ENCODE measurements at places on chromosomes 12 and 14.

- no peak for DNase-seq
Observed at GRCh38 chr12:131092901-131093603, 139.3 kb downstream of the ADGRD1 start.

DNA sequence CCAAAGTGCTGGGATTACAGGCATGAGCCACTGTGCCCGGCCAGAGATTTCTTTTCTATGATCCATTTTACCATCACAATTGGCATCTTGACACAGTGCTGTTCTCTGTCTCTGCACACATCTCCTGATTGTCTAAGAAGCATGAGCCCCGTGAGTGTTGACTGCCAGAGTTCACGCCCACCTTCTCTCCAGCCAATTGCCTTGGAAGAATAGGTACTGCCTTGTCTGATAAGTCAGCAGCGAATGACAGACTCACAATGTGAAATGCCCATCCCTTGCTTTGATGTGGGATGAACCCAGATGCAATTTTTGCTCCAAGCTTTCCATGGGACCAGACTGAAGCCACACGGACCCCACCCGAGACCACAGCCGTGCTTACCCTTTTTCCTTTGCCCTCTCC lies 19.3 kb downstream of the EIF5 start:
- DNase-seq, result no peak

DNA sequence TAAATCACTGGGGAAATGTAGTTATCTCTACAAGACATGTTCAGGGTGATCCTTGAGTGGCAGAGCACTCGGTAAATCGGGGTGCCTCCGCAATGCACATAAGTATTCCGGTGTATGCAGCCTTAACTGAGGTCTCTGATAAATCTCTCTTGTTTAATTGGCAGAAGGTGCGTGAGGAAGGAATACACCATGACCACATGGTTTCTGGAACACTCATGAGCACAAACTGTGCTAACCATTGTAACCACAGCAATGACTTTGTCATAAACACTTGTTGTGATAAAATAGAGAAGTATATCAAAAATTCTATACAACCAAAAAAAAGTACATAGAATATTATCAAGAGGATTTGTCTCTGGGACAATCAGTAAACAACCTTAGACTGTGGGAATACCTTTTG lies 146.8 kb upstream of the DIO2 start:
- DNase-seq, result no peak

GRCh38 chr14:24607081-24607480 lies 2.4 kb downstream of the GZMH start:
- no peak for DNase-seq

- no peak for DNase-seq
Observed at GRCh38 chr14:80942191-80942600, 658 bp upstream of the CEP128 start.

- no peak for DNase-seq
Observed at GRCh38 chr14:65791191-65791981, 378.9 kb downstream of the FUT8 start.

GRCh38 chr12:124764451-124764850 lies 99.2 kb downstream of the SCARB1 start:
- no peak for DNase-seq

- no peak for DNase-seq
Observed at GRCh38 chr14:50344116-50344775, 32.1 kb downstream of the DMAC2L start.

- DNase-seq, result no peak
Observed at GRCh38 chr12:111150360-111150759, 218.5 kb downstream of the PHETA1 start.

GRCh38 chr14:99028521-99028920 lies 243.5 kb downstream of the BCL11B start:
- DNase-seq, result no peak

DNA sequence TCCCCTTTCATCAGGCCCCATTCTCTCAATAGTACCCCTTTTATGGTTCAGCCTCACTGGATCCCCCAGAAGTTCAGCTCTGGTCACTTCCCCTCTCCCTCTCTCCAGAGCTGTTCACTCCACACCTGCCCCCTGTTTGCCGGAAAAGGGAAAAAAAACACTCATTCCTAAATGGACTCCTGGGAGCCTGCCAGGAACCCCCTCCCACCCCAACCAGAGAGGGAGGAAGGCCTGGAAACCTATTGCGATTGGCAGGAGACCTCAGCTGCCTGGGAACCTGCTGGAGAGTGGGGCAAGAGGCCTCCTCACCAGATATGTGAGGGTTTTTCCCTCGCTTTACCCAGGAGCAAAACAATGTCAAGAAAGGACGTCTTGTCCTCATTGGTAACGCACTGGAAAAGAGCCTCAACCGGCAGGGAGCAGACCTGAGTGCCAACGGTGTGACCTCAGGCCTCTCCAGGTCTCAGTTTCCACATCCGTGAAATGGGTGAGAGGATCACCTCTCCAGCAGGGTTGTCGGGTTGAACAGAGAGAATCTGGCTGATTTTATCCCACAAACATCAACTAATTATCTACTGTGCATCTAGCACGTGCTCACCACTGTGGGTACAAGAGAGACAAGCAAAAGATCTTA lies 4.6 kb downstream of the DTX1 start:
- DNase-seq, result no peak

- no peak for DNase-seq
Observed at GRCh38 chr12:97835541-97835940, 372.9 kb downstream of the RMST start.

DNA sequence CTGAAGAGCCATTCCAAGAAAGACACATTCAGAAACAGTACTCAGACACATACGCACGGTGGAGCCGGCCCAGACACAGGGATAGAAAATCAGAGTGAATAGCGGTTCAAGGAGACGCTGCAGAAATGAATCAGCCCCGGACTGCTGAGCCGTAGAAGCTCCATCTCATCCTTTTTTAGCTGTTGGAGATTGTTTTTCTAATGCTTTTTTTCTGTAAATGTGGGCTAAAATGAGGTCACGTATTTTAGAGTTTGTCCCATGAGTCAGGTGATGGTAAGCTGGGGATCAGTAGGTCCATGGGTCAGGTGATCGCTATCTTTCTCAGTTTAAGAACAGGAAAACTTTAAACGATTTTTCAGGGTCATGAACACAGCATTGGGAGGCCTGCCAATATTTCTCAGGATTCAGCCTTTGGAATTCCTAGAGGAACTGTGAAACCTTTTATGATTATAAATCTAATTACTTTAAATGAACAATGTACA lies 202.4 kb downstream of the ITPR2 start:
- DNase-seq, result no peak

GRCh38 chr14:60163693-60164092 lies 1.5 kb downstream of the DHRS7 start:
- DNase-seq, result no peak

- no peak for DNase-seq
Observed at GRCh38 chr14:77185093-77185465, 3.5 kb downstream of the TMEM63C start.

Data from stimulated activated CD4-positive, alpha-beta T cell treated with anti-CD3 and anti-CD28 coated beads, TNF-alpha, amount 100 ng/mL, for 4 hours (primary cell).